ENCODE measurements at places on chromosomes 6 and 20.
A peak's percentile ranks its signal among the peaks of the same experiment; 100 is the strongest.

DNA sequence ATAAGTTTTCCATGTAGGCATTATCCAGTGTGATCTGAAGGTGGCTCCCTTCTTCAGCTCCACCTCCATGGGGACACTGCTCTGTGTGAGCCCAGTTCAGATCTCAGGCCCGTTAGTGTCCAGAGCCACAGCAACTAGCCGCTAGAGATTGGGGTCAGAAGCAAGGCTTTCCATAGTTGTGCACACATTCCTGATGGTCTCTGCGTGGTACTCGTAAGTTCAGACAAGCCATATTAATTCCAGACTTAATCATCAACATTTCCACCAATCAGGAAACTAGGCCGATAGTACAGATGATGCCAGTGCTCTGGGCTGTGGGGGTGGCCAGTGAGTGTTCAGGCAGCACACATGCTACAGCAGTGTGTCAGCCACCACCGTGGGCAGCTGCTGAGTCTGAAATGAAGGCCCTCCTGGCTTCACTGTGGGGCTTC lies 17.5 kb upstream of the SYNCRIP start:
- peak; percentile 46 for DNase-seq

GRCh38 chr6:11232770-11233626 lies 530 bp upstream of the NEDD9 start:
- DNase-seq: no peak

DNA sequence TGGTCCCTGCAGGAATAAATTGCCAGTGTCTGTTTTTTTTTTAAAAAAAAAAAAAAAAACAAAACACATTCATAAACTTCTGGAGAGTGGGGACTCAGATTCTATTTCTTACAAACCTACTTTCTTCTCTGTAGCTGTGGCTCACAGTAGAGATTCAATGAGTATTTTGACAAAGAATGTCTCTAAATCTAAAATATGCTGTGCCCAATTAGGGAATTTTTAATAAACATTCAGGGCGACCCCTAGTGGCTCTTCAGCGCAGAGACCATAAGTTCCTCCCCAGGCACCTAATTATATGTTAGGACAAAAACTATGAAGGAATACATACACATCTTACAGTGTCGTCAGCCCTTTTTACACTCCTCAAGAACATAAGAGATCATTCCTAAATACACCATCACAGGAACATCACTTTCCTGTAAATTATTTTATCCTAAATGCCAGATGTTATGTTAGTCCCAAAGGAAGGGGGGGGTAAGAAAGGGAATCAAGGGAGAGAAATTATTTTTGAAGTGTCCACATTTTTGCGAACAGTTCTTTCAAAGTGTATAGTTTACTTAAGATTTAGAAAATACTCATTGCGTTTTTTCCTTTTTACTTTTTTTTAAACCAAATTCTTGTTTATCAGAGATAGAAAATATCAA lies 21.8 kb upstream of the NAA20 start:
- DNase-seq: peak; percentile 74

GRCh38 chr6:35014786-35015185 lies 125.7 kb downstream of the ANKS1A start:
- no peak for DNase-seq

DNA sequence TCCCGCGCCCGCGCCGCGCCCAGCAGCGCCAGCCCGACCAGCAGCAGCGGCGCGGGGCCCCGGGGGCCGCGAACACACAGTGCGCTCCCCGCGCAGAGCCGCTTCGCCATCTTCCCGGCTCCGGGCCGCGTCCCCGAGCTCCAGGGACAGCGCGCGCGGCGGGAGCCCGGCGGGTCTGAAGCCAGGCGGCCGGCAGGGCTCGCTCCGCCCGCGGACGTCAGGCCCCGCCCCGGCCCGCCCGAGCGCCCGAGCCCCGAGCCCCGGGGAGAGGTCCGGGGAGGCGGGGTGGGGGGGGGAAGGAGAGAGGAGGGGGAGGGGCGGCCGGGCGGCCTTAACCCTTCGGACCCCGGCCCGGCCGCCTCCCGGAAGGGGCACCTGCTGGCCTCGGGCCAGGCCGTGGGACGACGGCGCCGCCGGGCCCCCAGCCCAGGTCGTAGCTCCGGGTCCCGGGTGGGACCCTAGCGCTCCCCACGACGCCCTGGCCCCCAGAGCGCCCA lies at the start of gene LAMA5:
Gene LAMA5 (minus strand): TSS at position 177 of the 497 bp plus-strand sequence. CDS start 67 bp downstream, at position 110.
- DNase-seq: peak; percentile 49

DNA sequence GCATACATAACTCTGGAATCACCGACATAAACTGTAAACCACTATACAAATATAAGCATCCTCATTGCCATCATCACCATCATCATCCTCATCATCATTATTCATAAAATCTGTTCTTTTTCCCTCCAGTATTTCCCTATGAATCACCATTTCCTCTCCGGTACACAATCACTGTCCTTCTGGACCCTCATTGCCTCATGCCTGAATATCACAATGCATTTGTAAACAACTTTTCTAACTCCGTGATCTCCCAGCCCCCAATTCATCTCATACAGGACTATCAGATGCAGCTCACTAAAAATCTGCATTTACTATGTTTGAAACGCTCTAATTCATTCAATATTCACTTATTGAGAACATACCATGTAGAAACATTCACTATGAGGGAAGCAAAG lies 339.7 kb downstream of the TBC1D32 start:
- DNase-seq: no peak

DNA sequence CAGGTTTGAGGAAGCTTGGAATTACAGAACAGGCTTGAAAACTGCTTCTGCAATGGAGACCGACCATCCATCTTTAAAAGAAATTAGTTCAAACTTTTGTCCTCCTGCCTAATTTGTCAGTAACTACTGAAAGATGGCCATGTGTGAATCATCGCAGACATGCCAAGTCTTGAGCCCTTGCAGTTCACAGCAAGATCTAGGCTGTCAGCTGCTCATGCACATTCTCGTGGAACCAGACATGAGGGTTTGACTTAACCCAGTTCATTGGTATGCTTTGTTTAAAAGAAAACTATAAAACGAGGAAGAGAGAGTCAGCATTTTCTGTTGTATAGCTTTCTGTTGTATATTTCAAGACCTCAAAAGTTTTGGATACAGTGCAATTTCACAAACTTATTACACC lies 74.0 kb upstream of the SAMD5 start:
- no peak for DNase-seq

DNA sequence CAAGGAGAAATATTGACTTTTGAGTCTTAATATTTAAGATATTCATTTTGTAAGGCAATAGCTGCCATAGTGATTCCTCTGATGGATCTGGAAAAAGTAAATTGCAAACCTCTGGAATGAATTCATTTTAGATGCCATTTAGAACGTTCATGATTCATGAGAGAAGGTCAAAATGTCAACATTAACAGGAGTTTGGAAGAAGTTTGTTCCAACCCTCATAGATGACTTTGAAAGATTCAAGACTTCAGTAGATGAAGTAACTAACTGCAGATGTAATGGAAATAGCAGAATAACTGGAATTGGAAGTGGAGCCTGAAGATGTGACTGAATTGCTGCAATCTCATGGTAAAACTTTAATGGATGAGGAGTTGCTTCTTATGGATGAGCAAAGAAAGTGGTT lies 100.9 kb upstream of the CCN2 start:
- no peak for DNase-seq

- DNase-seq: no peak
These were observed 4.6 kb downstream of the CYP24A1 start for GRCh38 chr20:54168961-54169862.

DNA sequence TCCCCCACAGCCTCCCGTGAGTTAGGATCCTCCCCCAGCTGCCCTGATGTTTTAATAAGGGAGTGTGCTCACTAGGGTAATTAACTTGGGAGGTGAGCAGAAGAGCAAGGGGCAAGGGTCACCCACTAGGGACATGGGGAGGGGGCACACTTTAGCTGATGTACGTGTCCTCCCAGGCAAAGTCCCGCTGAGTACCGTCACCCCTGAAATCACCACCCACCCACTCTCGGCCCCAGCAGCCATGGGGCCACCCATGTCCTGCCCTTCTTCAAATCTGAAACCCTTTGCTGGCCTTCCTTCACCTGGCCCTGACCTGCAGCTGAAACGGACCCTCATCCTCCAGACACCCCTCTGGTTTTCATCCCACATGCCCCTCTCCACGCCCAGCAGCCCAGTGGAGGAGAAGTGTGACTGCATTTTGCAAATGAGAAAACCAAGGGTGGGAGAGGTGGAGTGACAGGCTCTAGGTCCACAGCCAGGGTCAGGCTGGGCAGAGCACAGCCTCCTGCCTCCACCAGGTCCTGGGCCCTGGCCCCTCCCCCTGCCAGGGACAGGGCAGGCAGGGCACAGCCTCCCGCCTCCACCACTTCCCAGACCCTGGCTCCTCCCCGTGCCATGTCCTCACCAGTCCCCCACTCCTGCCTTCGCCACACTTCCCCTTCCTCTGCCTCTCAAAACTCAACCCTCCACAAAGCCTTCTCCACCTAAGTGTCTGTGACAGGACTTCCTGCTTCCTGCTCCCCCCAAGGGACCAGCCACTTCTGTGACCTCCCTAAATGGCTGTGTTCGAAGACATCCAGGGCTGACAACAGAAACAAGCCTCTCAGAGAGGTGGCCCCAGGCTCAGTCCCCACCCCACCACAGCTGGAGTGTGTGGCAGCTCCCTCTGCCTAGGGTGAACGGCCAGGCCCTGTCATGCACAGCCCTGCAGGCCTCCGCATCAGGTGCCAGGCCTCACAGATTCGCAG lies 15.1 kb downstream of the ACSS1 start:
- DNase-seq: no peak

GRCh38 chr6:169950558-169950957 lies 199.1 kb downstream of the ERMARD start:
- peak; percentile 20 for DNase-seq

DNA sequence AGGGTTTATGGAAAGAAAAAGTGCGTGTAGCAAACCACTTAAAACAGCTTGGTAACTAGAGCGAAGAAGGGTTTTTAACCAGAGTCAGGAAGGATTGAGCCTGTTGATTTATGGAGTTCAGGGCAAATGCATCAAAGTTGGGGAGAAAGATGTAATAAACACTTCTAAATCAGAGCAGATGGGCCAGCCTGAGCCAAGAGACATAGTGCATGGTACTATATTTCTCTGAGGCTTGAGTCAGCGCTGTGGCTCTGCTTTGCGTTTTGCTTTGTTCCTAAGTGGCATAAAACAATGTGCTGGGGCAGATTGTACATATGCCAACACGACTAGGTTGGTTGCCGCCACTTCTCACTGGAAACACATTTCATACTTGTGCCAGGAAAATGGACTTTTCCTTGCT lies 111.3 kb downstream of the BCKDHB start:
- DNase-seq: no peak

DNA sequence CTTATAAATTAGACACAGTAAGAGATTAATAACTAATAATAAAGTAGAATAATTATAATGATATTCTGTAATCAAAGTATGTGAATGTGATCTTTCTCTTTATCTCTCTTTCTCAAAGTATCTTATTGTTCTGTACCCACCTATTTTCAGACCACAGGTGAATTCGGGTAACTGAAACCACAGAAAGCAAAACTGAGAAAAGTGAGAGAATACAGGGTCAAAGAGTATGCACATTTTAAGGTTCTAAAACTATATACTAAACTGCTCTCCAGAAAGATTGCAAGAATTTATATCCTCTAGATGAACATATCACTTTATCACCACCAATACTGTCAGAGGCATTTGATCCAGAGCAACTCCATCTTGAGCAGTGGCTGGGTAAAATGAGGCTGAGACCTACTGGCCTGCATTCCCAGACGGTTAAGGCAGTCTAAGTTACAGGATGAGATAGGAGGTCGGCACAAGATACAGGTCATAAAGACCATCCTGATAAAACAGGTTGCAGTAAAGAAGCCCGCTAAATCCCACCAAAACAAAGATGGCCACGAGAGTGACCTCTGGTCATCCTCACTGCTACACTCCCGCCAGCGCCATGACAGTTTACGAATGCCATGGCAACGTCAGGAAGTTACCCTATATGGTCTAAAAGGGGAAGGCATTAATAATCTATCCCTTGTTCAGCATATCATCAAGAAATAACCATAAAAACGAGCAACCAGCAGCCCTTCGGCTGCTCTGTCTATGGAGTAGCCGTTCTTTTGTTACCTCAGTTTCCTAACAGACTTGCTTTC lies 211.3 kb downstream of the PTPRT start:
- no peak for DNase-seq

- peak; percentile 84 for DNase-seq
These were observed 92.1 kb downstream of the TASP1 start for GRCh38 chr20:13546497-13547131.

Data from dermis blood vessel endothelial cell (primary cell).